ENCODE measurements at places on chromosomes 6 and 20.

DNA sequence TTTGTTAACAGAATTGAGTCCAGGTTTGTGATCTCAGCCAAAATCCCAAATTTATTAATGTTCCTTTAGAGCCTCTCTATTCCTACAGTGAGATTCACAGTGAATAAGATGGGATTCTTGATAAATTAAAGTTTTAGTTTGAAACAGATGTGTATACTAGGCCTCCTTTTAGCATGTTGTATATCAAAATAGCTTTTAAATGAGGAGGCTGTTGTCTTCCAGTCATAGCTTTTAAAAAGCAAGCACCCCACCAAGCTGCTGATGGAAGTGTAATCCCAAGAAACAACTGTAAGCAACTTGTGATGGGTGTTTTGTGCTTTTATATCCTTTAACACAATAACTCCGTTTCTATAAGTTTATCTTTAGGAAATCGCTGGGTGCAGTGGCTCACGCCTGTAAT lies 7.0 kb downstream of the GTF2H5 start:
- no peak for DNase-seq

GRCh38 chr6:8499540-8499939 lies 64.2 kb upstream of the SLC35B3 start:
- no peak for DNase-seq

GRCh38 chr20:36441027-36441414 lies 100.3 kb upstream of the MYL9 start:
- no peak for DNase-seq

DNA sequence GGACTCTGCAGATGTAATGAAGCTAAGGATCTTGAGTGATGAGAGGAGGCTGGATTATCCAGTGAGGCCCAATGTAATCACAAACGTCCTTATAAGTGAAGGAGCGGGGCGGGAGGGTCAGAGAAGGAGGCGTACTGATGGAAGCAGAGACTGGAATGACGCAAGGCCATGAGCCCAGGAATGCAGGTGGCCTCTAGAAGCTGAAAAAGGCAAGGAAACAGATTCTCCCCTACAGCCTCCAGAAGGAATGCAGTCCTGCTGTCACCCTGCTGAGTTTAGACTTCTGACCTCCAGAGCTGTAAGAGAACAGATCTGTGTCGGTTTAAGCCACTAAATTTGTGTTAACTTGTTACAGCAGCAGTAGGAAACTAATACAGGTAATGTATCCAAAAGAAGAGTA lies 227.9 kb downstream of the PTPRT start:
- DNase-seq: no peak

DNA sequence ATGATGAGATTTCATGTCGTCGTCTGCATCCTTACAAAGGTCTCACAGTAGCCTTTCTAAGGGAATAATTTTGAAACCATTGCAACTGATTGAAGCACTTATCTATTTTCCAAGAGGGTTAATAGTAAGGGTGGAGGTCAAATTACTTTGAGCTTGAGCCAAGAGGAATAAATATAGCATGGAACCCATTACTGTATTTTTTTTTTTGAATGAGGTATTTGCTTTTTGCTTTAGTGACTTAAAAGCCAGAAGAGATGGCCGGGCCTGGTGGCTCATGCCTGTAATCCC lies 78.3 kb downstream of the SCAND1 start:
- no peak for DNase-seq

- DNase-seq: peak; percentile 6
These were observed at the start of gene ELOVL2 for GRCh38 chr6:11043961-11044711. Gene ELOVL2 (minus strand): TSS chr6:11044305. CDS start chr6:11044230, 75 bp downstream.

DNA sequence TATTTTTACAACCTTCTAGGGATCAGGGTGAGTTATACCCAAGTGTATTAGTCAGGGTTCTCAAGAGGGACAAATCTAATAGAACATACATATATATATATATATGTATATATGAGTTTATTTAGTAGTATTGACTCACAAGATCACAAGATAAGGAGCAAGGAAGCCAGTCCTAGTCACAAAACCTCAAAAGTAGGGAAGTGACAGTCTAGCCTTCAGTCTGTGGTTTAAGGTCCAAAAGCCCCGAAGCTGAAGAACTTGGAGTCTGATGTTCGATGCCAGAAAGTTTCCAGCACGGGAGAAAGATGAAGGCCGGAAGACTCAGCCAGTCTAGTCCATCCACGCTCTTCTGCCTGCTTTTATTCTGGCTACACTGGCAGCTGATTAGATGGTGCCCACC lies 632.7 kb upstream of the AGPAT4 start:
- DNase-seq: no peak

DNA sequence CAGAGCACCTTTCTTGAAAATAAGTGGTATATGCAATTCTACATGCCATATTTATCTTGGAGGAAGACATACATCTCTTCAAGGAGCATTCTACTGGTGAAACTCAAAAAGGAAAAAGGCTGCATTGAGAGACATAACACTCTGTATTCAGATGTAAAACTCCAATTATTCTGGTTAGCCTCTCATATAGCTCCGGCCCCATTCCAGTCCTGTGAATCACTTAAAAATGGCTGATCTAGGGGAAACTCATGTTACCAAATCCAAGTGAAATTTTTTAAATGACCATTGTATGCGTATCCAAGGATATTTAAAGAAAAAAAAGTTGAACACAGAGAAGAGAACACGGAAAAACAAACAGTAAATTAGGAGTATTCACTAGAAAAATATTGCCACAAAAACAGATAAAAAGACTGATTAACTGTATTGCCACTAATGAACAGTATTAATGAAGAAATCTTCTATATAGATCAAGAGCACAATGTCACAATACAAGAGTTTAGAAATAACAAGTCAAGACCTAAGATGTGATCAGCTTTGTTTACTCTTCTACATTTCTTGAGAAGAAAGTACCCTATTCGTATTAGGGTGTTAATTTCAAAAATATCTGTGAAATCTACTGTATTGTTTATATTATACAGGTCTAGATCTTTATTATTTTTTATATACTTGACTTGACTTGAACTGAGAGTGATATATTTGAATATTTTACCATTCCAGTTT lies 124.5 kb upstream of the GJE1 start:
- DNase-seq: no peak

- DNase-seq: no peak
These were observed 97.7 kb downstream of the SLC16A10 start for GRCh38 chr6:111184827-111185532.

DNA sequence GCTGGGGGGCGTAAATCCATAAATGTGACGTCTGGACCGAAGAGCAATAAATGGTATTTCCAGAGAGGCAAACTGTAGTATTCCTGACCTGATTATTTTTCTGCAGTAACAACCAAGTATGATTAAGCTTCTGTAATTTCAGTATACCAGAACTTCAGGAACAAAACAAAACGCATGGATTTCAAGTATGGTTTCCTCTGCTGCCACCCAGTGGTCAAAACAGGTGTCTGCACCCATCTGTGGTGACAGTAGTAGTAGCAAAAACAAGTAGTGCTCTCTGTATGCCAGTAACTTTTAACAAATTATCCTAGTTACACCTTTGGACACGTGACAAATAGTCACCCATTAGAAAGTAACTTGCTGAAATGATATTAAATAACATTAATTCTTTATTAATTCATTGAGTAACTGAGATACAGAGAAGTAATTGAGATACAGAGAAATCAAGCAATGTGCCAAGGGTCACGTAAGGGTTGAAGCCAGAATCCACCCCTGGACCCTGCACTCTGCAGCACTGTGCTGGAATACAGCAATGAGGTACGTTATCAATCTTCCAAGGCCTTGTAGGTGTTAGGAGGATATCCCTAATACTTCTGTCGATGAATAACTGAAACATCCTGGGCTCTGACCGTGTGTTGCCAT lies 7.9 kb downstream of the CALHM4 start:
- peak; percentile 5 for DNase-seq

- DNase-seq: no peak
These were observed 8.5 kb upstream of the KIAA1755 start for GRCh38 chr20:38269040-38269439.

DNA sequence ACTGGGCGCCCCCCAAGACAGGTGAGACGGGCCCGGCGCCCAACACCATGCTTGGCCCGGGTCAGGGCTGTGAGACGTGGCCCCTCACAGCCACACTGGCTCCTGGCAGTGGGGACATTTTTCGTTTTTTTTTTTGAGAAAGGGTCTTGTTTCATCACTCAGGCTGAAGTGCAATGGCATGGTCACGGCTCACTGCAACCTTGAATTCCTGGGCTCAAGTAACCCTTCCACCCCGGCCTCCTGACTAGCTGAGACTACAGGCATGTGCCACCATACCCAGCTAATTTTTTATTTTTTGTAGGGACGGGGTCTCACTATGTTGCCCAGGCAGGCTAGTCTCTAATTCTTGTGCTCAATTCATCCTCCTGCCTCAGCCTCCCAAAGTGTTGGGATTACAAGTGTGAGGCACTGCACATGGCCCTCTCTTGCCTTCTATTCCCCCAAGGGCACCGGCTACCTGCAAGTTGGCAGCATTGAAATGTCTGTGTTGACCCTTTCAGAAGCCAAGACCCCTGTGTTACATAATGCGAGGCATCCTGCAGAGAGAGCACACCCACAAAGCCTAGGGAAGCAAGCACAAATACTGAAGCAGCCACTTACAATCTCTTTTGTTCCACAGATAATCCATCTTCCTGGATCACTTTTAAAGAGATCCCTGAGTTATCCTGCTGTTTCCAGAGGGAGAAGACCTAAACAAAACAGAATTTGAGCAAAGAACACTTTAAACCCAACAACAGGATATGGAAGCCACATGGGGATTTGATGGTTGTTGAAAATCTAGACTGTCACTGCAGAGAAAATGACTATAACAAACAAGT lies 57.5 kb upstream of the SLC4A11 start:
- DNase-seq: no peak

- DNase-seq: no peak
These were observed 32.8 kb downstream of the PSMB9 start for GRCh38 chr6:32886681-32887383.

DNA sequence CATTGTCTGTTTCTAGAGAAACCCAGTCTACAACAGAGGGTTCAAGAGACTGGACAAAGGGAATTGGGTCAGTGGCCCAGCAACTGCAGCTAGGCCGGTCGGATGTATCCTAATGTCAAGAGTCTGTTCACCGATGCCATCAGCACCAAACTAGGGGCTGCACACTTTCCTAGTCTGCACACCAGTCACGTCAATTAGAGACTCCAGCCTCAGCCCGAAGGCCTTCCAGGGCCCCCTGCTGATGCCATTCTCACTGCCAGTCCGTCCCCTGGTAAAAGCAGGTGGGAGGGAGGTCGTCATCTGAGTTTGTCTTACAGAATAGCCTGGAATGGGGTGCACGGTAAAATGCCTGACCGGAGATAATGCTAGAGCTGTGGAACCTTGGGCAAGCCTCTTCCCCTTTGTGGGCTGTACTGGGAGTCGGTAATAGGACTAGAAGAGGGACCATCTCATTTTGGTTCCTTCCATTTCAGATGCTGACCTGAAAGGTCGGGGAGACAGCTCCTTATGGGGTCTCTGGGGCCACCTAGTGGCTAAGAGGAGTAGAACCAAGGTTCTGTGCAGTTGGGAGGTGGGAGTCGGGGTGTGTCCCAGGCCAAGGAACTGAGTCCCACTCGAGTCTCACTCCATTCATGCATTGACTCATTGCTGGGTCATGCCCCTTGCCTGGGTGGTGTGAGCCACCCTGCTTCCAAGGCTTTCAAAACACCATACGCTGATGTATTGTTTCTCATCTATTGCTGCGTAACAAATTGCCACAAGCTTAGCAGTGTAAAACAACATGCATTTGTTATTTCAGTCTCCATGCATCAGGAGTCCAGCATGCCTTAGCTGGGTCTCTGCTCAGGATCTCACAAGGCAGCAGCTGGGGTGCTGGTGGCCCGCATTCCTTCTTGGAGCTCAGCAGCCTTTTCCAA lies 5.1 kb downstream of the SOX12 start:
- peak; percentile 35 for DNase-seq

DNA sequence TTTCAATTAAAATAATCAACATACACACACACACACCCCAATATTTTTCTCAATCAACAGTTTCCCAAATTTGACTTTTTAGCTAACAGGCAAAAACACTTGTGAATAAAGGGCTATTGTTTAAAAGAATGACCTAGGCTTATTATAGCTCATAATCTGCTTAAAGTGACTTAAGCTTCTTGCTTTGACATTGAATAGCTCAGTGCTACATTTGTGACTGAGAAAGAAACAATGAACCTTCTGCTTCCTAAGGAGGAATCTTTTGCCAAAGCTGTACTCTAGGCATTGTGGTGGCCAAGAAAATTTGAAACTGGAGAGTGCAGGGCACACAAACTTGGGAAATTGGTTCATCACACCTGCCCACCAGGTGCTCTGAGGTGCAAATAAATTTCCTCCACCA lies 282.0 kb downstream of the SYNE1 start:
- no peak for DNase-seq

DNA sequence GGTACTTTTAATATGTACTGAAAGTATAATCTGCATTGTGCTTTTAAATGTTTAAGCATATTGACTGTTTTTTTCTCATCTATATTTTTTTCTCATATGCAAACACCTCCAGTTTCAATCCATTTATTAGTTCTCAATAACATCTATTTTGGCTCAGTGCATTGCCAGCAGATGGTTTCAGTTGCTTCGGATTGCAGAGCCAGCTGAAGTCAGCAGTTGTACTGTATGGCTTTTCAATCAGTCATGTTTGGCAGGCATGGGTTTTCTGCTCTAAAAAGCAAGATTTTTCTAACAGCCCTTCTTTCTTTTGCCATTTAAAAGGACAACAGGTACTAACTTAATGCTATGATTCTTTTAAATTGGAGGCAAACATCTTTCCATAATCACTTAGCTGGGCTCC lies 121.2 kb downstream of the CD109 start:
- DNase-seq: no peak

DNA sequence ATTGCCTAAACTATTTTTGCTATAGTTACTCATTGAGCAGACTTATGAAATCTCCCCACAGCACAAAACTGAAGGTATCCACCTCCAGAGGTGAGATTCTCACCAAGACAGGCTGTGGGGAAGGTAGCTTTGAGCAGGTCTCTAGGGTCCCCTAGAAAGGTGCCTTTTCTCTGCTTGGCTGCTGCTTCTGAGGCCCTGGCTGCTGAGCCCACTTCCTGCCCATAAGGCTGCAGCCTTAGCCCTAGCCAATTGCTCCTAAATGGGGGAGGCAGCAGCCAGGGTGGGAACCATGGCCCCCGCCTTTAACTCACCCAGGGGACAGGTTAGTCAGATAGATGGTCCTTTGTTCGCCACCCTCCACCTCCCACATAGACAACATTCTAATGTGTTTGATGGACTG lies 3.6 kb downstream of the NT5E start:
- DNase-seq: no peak

GRCh38 chr6:148322704-148323103 lies 19.9 kb upstream of the SASH1 start:
- no peak for DNase-seq

GRCh38 chr20:19915111-19915798 lies 101.9 kb upstream of the NAA20 start:
- DNase-seq: no peak

GRCh38 chr6:9295644-9296043 lies 860.3 kb upstream of the SLC35B3 start:
- no peak for DNase-seq

DNA sequence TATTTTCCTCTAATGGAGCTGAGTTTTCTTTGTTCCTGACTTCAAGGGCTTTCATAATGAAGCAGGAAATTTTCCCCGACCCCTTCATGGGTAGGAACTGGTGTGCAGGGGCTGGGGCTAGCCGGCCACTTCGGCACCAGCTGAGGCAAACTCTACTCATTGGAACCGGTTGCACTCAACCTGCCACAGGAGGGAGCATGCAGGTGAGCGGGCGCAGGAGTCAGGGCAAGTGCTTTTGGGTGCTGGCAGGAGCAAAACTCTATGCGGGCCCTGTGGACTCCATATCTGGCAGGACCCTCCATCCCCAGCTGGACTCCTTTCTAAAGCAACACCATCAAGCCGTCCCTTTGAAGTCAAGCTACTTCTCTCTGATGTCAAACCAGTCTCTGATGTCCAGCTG lies 244.2 kb downstream of the EPM2A start:
- no peak for DNase-seq

All from activated naive CD4-positive, alpha-beta T cell (primary cell).